ENCODE measurements at places on chromosomes 2 and 18.

- DNase-seq, result no peak
These were observed 432.8 kb downstream of the METTL4 start for GRCh38 chr18:2138552-2138951.

DNA sequence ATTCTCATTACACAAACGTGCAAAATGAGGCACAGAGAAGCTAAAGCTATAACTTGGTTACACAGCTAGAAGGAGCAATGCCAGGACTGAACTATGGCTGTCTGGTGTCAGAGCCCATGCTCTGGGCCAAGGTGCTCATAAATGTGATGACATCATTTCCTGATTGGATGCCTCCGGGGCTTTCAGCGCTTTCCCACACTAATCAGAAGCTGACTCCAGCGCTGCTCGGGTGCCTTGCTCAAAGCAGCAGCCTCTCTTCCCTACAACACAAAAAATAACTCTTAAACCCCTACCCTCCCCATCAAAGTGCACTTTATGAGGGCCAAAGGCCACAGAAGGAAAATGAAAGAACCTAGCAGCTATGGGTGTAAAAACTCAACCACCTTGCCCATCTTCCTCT lies 90.7 kb downstream of the STK39 start:
- DNase-seq, result no peak

DNA sequence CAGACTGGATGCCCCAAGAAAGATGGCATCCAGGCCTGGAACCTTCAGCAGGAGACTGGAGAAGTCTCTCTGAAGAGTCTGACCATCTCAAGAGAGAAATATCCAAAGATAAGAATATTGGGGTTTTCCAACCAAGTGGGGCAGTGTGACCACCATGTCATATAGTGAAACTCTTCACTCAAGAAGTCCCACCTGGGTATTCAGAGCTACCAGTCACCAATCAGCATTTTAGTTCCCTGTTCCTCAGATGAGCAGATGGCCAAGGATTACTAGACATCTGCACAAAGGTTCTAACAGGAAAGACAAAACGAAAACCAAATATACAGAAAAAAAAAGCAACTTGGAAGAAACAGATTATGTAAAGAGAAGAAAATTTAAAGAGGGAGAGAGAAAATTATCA lies 38.5 kb upstream of the CXCR4 start:
- no peak for DNase-seq

GRCh38 chr2:54500404-54501205 lies 44.5 kb downstream of the SPTBN1 start:
- DNase-seq, result no peak

DNA sequence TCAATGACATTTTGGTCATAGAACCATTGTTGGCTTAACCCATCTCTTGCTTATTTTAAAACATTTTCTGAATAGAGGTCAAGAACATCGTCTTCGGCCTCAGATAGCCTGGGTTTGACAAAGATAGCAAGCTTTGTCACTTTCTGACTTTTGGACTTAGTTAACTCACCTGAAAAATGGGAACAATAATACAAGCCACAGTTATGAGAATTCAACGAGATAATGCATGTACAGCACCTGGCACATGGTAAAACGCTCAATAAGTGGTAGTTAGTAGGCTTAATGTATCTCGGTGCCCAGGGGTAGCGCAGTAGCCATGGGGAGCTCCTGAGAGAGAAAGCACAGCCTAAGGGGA lies 446 bp upstream of the COPS7B start:
- DNase-seq, result no peak

GRCh38 chr18:44198612-44199284 lies 481.9 kb upstream of the SETBP1 start:
- no peak for DNase-seq

GRCh38 chr2:240224676-240225075 lies 84.2 kb upstream of the OTOS start:
- no peak for DNase-seq

GRCh38 chr2:162086904-162087303 lies 12.9 kb upstream of the DPP4 start:
- DNase-seq, result no peak

- no peak for DNase-seq
These were observed 78.3 kb upstream of the ODC1 start for GRCh38 chr2:10526281-10527000.

GRCh38 chr2:67842375-67842959 lies 220.3 kb downstream of the C1D start:
- DNase-seq, result no peak

DNA sequence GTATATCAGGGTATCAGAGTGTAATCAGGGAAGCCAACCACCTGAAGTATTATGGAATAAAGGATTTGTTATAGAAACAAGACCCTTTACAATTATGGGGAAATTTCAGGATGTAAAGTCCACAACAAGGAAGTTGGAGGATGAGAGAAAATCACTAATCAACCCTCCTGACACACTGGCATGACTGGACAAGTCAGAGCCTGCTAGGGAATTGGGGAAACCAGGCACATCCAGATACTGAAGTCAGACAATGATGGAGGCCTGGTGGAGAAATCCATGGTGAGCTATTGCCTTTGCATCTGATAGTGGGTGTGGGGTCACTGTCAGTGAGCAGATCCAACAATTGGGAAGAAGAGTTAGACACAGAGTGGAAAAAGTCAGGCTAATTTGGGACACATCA lies 158.8 kb upstream of the FBXO11 start:
- DNase-seq, result no peak

GRCh38 chr18:23350188-23350587 lies 102.9 kb upstream of the RIOK3 start:
- no peak for DNase-seq

GRCh38 chr18:56831988-56832387 lies 180.8 kb downstream of the WDR7 start:
- DNase-seq, result no peak

- DNase-seq, result no peak
These were observed 11.7 kb upstream of the ABCB11 start for GRCh38 chr2:169042856-169043255.

DNA sequence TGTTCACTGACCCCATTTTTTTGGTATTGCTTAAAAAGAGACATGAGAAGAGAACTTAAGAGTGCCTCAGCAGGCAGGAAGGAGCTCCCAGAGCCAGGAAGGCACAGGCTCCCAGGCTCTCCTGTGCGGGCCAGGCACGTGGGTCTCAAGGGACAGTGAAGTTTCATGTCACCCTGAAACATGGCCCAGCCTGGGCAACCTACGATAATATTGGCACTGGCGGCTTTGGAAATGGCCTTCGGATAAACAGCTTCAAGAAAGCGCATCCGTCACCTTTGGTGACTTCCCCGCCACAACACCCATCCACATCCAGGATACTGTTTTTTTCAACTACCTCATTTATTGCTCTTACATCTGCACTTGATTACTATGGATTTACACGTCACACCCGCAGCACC lies 30.5 kb downstream of the PXDN start:
- no peak for DNase-seq

- DNase-seq, result no peak
These were observed 41.7 kb downstream of the HPCAL1 start for GRCh38 chr2:10344105-10345066.

DNA sequence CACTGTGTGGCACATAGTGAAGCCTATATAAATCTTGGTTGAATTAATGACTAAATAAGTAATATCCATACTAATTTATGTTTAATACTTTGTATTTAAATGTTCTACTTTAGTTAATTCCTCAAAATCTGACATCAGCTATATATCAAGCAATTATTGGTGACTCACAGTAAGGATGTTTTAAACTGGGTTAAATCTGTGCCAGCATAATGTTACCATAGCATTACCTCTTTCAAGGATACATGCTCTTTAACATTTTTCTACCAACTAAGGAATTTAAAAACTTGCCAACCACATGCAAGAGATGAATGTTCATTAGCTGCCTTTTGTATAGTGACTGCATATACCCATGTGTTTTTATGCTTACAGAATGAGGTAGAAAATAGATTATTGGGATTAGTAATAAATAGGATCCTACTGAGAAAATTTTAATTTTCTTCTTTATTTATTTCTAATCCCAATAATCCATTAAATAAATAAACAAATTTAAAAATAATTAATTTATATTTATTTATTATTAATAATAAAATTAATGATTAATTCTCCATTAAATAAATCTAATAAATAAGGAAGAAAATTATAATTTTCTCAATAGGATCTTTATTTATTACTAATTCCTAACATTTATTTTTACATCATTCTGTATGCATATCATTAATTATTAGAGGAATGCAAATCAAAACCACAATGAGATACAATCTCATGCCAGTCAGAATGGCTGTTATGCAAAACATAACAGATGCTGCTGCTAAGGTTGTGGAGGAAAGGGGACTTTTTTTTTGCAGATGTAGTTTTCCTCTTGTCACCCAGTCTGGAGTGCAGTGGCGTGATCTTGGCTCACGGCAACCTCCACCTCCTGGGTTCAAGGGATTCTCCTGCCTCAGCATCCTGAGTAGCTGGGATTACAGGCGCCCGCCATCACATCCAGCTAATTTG lies 410.7 kb upstream of the DSEL start:
- DNase-seq, result no peak

DNA sequence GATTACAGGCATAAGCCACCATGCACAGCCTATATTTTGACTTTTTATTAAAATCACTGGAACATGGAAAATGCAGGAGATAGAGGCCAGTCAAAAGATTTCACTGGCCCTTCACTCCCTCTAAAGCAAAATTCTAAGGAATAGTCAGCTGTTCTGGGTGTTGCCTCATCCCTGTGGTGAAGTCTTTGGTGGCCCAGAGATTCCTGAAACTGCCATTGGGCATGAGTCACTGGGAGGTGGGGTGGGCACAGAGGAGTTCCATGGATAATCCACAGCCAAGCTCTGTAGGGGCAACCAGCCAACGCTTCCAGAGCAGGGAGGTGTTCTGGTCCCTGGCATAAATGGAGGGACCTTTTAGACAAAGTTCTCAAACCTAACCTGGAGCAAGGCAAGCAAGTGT lies 89.7 kb upstream of the TTC39C start:
- no peak for DNase-seq

Measured in amygdala (tissue), 56 donors.